ENCODE measurements at places on chromosomes 12 and 14. TPM values are rescaled to one million over a fixed set of nuclear protein-coding genes. Genes with fewer than 3 reads are reported as not detected.

GRCh38 chr14:41062826-41063225 is 543.9 kb upstream of the LRFN5 start:
- no peaks in the 10 kb centered on the region for H3K4me1 ChIP-seq
- H3K36me3 ChIP-seq, result no peaks in the 10 kb centered on the region
- no peak overlapping the region for H3K27ac ChIP-seq
- no peaks in the 10 kb centered on the region for H3K27me3 ChIP-seq

Gene PPM1A
- polyA plus RNA-seq, result 29.5 TPM

GRCh38 chr12:1934068-1934467 is 15.6 kb upstream of the CACNA2D4 start:
- H3K27me3 ChIP-seq, result no peaks in the 10 kb centered on the region
- peaks cover 35% of the 10 kb centered on the region for H3K4me1 ChIP-seq
- H3K4me3 ChIP-seq, result no peak overlapping the region
- H3K27ac ChIP-seq, result no peak overlapping the region

Gene SLC5A8
- not detected for polyA plus RNA-seq

DNA sequence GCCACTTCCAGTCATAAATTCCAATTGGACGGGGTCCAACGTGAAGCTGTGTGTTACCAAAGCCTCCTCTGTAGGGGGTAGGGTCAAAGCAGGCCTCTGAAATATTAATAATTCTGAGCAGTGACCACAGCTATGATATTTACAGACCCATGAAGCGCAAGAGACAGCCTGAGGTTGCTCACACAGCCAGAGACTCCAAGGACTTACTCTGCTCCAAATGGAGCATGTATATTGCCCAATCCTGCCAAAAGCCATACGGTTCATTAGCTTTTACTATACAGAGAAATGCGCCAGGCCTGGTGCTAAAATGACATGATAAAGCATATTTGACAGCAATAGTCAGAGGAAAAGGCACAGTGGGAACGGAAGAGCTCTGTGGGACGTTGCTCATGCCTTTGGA is 151.3 kb downstream of the PAH start:
- no peak overlapping the region for H3K27ac ChIP-seq
- H3K36me3 ChIP-seq, result no peaks in the 10 kb centered on the region
- no peak overlapping the region for H3K4me3 ChIP-seq
- no peaks in the 10 kb centered on the region for H3K27me3 ChIP-seq
- no peak for DNase-seq

GRCh38 chr12:102618197-102618877 is 138.0 kb upstream of the IGF1 start:
- no peak overlapping the region for H3K4me3 ChIP-seq
- no peak overlapping the region for H3K27ac ChIP-seq
- H3K27me3 ChIP-seq, result no peaks in the 10 kb centered on the region
- peak; percentile 16 for DNase-seq

DNA sequence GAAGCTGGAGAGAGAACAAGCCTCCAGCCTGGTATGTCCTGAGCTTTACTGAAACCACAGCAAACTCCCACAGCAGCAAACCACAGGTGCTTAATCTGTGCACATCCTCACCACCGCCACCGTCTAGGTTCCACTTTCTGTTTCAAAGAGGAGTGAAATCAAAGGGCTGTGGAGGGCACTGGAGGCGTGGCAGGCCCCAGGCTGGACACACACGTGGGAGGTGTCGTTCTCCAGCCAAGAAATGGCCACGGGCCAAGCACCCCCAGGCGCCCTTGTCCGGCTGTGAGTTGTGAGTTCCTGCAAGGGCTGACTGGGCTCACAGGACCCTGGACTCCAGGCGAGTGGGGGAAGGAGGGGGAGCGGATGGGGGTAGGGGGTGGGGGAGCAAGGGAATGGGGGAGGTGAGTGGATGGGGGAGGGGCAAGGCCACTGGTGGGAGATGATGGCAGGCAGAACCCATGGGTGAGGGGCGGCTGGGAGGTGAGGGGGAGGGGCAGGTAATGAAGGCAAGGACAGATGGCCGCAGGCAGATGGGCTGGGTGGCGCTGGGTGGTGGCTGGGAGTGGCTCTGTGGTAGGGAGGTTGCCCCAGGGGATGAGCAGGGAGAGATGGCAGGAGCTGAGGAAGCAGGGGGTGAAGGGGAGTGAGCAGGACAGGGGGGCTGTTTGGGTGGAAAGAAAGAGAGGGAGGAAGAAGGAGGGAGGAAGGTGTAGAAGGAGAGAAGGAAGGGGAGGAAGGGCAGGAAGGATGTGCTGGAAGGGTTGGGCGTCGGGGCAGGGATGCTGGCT is 86.7 kb downstream of the NCOR2 start:
- H3K4me3 ChIP-seq, result no peak overlapping the region
- peak; percentile 73 for DNase-seq
- peaks cover 87% of the 10 kb centered on the region for H3K36me3 ChIP-seq
- H3K27me3 ChIP-seq, result no peaks in the 10 kb centered on the region

GRCh38 chr12:80810874-80811273 is 94.2 kb downstream of the MYF5 start:
- no peak overlapping the region for H3K4me3 ChIP-seq
- no peak overlapping the region for H3K27ac ChIP-seq
- H3K36me3 ChIP-seq, result no peaks in the 10 kb centered on the region
- no peaks in the 10 kb centered on the region for H3K27me3 ChIP-seq
- H3K4me1 ChIP-seq, result no peaks in the 10 kb centered on the region
- no peak for DNase-seq

Gene FGF23
- not detected for polyA plus RNA-seq

Gene ACOT6
- not detected for polyA plus RNA-seq

Gene INHBE
- polyA plus RNA-seq, result not detected

Gene RHEBL1
- polyA plus RNA-seq, result 0.75 TPM

Gene CMA1
- polyA plus RNA-seq, result 0.23 TPM

- peaks cover 10% of the 10 kb centered on the region for H3K36me3 ChIP-seq
- no peak for DNase-seq
- H3K4me1 ChIP-seq, result peaks cover 14% of the 10 kb centered on the region
Measured at GRCh38 chr12:123242116-123242904, 9.1 kb downstream of the MTRFR start.

DNA sequence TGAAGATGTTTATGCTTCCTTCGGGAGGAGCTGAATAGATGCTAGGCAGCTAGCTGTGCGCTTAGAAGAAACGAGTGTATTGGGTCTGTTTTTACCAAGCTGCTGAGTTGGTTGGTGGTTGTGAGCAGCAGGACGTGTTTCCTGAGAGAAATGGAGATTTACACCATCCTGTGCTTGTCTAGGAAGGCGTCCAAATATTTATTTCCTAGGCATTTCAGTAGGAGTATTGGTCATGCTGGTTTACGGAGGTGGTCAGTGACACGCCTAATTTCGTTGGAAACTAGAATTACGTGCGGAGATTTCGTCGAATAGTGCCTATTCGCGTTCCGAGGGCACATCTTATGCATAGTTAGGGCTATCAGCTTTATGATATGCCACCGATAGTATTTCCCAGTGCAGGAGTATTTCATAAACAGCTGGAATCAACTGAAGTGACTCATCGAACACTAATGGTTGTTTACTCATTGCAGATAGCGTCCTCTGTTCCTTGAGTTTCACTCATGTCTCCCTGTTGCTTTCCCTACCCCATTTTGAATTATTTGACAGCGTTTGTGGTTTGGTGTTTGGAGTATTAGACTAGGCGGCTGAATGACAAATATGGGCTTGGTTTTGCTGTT is 780 bp downstream of the TBC1D15 start:
- peak; percentile 67 for DNase-seq
- peaks cover 60% of the 10 kb centered on the region for H3K4me1 ChIP-seq
- H3K27ac ChIP-seq, result peak overlapping the region; percentile 93
- no peaks in the 10 kb centered on the region for H3K27me3 ChIP-seq
- H3K4me3 ChIP-seq, result peak overlapping the region; percentile 62

GRCh38 chr14:94139421-94139820 is 10.0 kb upstream of the IFI27L2 start:
- no peak for DNase-seq
- H3K36me3 ChIP-seq, result no peaks in the 10 kb centered on the region
- no peak overlapping the region for H3K4me3 ChIP-seq
- H3K27me3 ChIP-seq, result no peaks in the 10 kb centered on the region
- no peaks in the 10 kb centered on the region for H3K4me1 ChIP-seq

DNA sequence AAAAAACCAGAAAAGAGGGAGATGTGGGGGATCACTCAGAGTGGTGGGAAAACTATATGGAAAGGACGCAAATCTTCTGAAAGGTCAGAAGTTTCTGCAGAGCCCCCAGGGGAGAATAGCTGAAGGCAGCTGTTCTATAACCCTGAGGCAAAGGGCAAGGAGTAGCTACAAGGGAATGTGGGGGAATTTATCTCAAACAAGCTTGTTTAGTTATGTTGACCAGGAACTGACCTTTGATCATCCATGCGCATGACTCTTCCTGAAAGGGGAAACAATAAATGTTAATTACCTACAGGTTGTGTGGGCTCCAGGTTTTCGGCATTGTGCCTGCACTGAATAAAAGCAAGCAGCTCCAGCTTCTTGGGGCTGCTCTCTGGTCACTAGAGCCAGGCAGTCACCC is 968.5 kb downstream of the AACS start:
- H3K27me3 ChIP-seq, result no peaks in the 10 kb centered on the region
- no peak overlapping the region for H3K27ac ChIP-seq
- H3K4me1 ChIP-seq, result no peaks in the 10 kb centered on the region
- no peak overlapping the region for H3K4me3 ChIP-seq
- peak; percentile 11 for DNase-seq

DNA sequence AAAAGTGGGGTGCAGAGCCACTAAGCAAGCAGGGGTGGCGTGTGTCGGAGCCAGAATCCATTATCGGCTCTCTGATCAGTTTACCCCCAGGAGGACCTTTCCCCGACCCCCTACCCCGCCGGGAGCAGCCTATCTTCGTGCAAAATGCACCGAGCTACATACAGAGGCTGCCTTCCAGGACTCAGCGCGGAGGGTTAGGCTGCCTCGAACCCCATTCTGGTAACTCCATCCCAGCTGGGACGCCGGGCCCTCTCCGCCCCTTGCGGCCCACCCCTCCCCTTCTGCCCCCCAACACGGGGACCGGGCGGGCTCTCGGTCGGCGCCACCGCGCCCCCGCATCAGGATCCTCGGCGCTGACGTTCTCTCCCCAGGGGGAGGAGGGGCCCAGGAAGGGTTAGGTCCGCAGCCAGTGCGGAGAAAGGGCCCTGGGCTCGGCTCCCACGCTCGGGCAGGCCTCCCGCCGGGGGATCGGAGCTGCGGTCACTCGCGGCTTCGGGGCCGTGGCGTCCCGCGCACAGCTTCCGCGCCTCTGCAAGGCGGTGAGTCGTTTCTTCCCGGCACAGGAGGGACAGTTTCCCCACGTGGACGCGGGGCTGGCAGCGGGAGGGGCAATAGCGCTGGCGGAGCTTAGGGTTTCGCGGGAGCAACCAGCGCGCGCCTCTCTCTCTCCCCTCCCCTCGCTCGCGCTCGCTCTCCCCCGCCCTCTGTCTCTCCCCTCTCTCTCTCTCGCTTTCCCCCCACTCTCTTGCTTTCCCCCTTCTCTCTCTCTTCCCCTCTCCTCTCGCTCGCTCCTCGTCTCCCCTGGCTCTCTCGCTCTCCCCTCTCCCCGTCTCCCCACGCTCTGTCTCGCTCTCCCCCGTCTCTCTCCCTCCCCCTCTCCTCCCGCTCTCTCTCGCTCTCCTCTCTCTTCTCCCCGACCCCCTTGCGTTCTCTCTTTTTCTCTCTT is 12.5 kb upstream of the MAP3K9 start:
- peak overlapping the region; percentile 38 for H3K27ac ChIP-seq
- peak; percentile 82 for DNase-seq
- H3K4me3 ChIP-seq, result peak overlapping the region; percentile 64

Gene PRH1
- 1.5 TPM for polyA plus RNA-seq

Gene RHOJ
- 7.0 TPM for polyA plus RNA-seq

- no peak for DNase-seq
- no peaks in the 10 kb centered on the region for H3K4me1 ChIP-seq
- H3K27ac ChIP-seq, result no peak overlapping the region
- H3K36me3 ChIP-seq, result no peaks in the 10 kb centered on the region
Measured at GRCh38 chr14:53032838-53033390, 82.1 kb upstream of the FERMT2 start.

DNA sequence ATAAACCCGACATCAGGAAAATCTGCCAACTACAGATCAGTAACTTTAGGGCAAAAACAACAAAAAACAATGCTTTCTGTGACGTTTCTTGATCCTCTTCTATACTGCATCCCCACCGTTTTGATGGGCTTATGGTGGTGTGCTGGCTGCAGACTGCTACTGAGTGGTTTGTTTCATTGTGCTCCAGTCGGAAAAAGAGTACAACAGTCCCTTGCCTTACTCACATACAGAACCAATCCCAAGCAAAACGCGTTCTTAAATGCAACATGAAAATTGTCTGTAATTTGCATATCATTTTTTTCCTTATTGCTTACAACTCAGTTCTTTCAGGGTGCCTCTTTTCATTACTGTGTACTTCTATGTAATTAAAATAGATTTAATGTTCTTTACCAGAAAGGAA is 2.3 kb downstream of the ETV6 start:
- H3K4me1 ChIP-seq, result peaks cover 67% of the 10 kb centered on the region
- no peaks in the 10 kb centered on the region for H3K27me3 ChIP-seq
- DNase-seq, result no peak
- no peaks in the 10 kb centered on the region for H3K36me3 ChIP-seq
- H3K4me3 ChIP-seq, result peak overlapping the region; percentile 89

GRCh38 chr14:79342942-79343341 is 868.4 kb downstream of the DIO2 start:
- H3K27me3 ChIP-seq, result no peaks in the 10 kb centered on the region
- no peaks in the 10 kb centered on the region for H3K4me1 ChIP-seq
- no peak overlapping the region for H3K4me3 ChIP-seq
- DNase-seq, result no peak

Gene C1S
- polyA plus RNA-seq, result 161 TPM

- no peaks in the 10 kb centered on the region for H3K4me1 ChIP-seq
- no peak for DNase-seq
- H3K36me3 ChIP-seq, result no peaks in the 10 kb centered on the region
- no peaks in the 10 kb centered on the region for H3K27me3 ChIP-seq
- no peak overlapping the region for H3K4me3 ChIP-seq
Measured at GRCh38 chr14:54665946-54666345, 99.0 kb downstream of the SAMD4A start.

DNA sequence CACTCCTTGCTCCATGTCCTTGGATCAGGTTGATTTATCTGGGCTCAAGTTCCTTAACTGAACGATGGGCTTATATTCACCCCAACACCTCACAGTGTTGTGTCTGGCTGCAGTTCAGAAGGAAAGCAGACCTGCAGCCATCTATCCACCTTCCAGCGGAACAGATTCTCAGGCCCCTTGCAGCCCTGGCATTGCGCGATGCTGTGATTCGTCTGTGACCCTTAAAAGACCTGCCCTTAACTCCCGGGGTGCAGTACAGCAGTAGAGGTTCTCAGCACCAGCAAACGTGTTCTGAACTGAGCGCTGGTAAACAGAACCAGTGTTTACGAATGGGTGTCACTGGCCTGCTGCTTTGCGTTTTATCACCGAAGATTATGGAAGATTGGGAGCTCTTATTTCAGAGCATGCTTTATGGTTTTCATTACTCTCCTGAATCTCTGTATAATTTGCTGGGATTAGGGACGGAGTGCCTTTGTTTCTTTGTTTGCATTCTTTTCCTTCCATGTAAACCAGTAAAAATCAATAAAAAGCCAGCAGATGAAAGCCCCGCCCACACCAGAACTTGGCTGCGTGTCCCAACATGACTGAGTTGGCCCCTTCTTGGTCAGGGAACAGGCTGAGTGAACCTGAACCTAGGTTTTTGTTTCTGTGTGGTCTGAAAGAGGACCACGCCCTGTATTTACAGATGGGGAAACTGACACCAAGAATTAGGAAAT is 286.7 kb upstream of the CRY1 start:
- H3K4me1 ChIP-seq, result peaks cover 10% of the 10 kb centered on the region
- peak; percentile 36 for DNase-seq
- H3K27ac ChIP-seq, result no peak overlapping the region
- H3K4me3 ChIP-seq, result no peak overlapping the region
- no peaks in the 10 kb centered on the region for H3K36me3 ChIP-seq

GRCh38 chr14:42719391-42719790 is 1112.7 kb downstream of the LRFN5 start:
- DNase-seq, result no peak
- H3K27me3 ChIP-seq, result no peaks in the 10 kb centered on the region
- no peaks in the 10 kb centered on the region for H3K36me3 ChIP-seq
- no peak overlapping the region for H3K27ac ChIP-seq
- no peaks in the 10 kb centered on the region for H3K4me1 ChIP-seq
- no peak overlapping the region for H3K4me3 ChIP-seq
